ENCODE measurements at places on chromosomes 1 and 21. TPM values are rescaled to one million over a fixed set of nuclear protein-coding genes. Genes with fewer than 3 reads are reported as not detected.

HTR1D gene
- total RNA-seq, result not detected

COL8A2 gene
- 30.5 TPM for total RNA-seq

SLC45A3 gene
- total RNA-seq, result 1.2 TPM

MLLT11 gene
- 3.7 TPM for total RNA-seq

STMN1 gene
- 45.2 TPM for total RNA-seq

LIN28A gene
- not detected for total RNA-seq

SLC45A1 gene
- total RNA-seq, result 0.97 TPM

KRTAP10-1 gene
- not detected for total RNA-seq

RSPH1 gene
- 0.32 TPM for total RNA-seq
